ENCODE measurements at places on chromosomes 1 and 21.

GRCh38 chr1:164971921-164972415 is 384.5 kb downstream of the LMX1A start:
- DNase-seq, result no peak

- no peak for DNase-seq
Observed at GRCh38 chr1:156664046-156664766, 13.0 kb downstream of the NES start.

DNA sequence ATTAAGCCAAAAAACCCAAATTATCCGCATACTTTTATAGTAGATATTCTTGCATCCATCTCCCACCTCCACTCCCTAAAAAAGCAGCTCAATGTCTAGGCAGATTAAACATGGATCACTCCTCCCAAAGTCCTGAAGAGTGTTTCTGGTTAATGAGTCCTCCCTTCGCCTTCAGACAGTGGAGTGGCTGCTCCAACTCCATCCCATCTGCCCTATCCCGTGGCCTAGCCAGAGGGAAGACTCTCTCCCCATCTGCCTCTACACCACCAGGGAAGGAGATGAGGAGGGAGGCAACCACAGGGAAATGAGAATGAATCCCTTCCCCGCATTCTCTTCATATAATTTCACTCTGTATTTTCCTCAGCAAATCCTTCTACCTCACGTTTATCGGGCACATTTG is 103.8 kb downstream of the SLC45A1 start:
- DNase-seq, result no peak

GRCh38 chr1:236147068-236147467 is 4.7 kb downstream of the GPR137B start:
- DNase-seq, result no peak

GRCh38 chr1:239899747-239900146 is 191.9 kb upstream of the FMN2 start:
- no peak for DNase-seq

DNA sequence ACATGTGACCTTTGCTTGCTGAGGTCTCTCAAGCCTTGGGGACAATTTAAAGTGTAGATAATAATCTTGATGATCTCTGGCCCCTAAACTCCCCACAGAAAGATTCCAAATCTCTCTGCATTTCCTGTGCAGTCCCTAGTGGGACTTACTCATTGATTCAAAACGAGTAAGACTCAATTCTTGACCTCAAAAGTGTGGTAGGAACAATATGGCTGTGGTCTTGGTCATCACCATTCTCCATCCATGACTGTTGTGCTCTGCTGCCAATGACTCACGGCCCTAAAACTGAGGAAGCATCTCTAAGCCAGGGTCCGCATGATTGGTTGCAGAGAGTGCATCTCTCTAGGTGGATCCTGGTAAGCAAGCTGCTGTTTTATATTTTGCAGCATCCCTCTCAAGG is 268.0 kb downstream of the PTGER3 start:
- DNase-seq, result no peak

- no peak for DNase-seq
Observed at GRCh38 chr1:16243215-16243610, 6.2 kb upstream of the CPLANE2 start.

- no peak for DNase-seq
Observed at GRCh38 chr1:109190189-109190588, 23.5 kb upstream of the SARS1 start.

DNA sequence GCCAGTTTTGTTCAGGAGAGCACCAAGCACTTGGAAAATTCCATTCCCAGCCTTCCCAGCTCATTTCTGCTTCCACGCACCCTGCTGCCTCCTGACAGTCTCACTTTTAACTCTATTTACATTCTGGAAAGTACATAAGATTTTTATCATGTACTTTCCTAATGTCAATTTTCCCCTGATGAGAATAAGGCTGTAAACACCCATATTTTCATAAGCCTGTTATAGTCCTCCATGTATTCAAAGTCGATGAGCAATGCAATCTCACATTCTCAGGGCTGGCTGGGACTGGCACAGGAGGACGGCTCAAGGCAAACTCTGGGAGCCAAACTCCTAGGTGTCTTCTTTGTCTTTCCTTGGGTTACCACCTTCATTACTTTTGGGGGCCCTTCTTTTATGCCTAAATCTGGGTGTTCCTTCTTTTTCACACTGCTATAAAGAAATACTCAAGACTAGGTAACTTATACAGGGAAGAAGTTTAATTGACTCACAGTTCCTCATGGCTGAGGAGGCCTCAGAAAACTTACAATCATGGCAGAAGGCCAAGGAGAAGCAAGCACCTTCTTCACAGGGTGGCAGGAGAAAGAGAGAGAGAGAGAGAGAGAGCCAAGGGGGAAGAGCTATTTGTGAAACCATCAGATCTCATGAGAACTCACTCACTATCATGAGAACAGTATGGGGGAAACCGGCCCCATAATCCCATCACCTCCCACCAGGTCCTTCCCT is 94.6 kb downstream of the IGSF21 start:
- DNase-seq, result no peak

GRCh38 chr1:219269171-219269570 is 95.5 kb downstream of the LYPLAL1 start:
- no peak for DNase-seq

DNA sequence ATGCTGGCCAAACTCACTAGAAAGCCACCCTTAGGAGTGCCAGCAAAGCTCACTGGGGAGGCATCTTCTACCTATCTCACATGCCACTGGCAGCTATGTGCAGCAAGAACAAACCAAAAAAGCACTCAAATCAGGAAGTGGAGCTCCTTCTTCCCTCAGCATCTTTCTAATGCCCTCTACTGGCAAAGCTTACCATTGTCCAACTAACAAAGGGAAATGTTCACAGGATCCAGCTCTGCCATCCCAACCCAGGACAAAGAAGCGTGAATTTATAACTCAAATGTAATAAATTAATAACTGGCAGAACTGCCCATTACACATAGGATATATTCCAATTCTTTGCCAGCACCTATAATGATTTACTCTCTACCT is 38.9 kb downstream of the LEPR start:
- DNase-seq, result no peak

GRCh38 chr21:44414291-44415072 is 40.8 kb upstream of the LRRC3 start:
- no peak for DNase-seq

GRCh38 chr1:2575801-2576663 is 10.5 kb upstream of the PRXL2B start:
- DNase-seq, result no peak

DNA sequence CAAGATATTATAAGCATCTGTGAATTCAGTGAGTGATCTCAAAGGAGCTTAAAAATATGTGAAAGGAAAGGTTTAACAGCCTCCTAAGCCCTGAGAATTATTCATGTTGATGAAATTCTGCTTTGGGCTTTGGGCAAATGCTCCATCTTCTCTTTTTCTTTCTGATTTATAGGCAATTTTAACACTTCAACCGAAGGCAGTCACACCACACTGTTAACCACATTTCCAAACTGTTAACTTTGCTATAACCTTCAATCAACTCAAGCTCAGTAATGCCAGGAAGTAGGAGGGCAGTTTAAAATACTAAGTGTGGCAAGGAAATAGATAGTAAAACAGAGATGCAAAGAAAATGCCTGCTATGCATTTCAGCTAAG is 54.4 kb upstream of the NEK7 start:
- no peak for DNase-seq

GRCh38 chr1:229271448-229272159 is 693 bp downstream of the RAB4A start:
- peak; percentile 20 for DNase-seq

- no peak for DNase-seq
Observed at GRCh38 chr1:33191731-33192275, 10.0 kb upstream of the TRIM62 start.

DNA sequence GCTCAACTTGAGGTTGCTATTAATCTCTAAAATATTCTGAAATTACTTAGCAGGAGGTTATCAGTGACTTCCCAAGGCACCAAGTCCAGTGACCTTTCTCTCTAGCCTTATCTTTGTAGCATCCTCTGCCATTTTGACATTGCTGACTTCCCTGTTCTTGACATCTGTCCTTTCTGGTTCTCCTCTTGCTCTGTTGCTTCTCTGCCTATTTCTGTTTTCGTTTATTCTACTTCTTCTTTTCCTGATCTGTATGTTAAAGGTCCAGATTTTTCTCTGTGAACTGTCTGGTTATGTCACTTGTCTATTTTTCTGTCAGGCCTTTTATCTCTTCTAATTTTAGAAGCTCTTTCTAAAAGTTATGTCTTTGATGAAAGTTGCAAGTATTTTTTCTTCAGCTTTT is 178.8 kb downstream of the VPS13D start:
- no peak for DNase-seq

DNA sequence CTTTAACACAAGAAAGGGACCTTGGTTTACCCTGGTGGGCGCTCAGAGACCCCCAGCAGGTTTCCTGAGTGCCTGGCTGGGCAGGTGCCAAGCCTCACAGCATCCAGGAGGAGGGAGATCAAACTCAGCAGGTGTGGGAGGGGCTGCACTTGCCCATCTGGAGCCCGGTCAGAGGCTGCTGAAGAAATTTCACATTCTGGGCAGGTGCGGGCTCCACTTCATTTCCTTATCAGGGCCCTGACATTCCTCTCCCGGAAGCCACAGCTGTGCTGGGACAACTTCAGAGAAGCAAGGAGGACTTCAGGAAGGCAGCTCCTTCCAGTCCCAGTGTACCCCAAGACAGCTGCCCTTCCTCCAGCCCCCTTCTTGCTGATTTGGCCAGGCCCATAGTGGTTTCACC is 82.9 kb downstream of the ITPKB start:
- no peak for DNase-seq

- DNase-seq, result no peak
Observed at GRCh38 chr1:2229911-2230731, 2.0 kb downstream of the SKI start.

DNA sequence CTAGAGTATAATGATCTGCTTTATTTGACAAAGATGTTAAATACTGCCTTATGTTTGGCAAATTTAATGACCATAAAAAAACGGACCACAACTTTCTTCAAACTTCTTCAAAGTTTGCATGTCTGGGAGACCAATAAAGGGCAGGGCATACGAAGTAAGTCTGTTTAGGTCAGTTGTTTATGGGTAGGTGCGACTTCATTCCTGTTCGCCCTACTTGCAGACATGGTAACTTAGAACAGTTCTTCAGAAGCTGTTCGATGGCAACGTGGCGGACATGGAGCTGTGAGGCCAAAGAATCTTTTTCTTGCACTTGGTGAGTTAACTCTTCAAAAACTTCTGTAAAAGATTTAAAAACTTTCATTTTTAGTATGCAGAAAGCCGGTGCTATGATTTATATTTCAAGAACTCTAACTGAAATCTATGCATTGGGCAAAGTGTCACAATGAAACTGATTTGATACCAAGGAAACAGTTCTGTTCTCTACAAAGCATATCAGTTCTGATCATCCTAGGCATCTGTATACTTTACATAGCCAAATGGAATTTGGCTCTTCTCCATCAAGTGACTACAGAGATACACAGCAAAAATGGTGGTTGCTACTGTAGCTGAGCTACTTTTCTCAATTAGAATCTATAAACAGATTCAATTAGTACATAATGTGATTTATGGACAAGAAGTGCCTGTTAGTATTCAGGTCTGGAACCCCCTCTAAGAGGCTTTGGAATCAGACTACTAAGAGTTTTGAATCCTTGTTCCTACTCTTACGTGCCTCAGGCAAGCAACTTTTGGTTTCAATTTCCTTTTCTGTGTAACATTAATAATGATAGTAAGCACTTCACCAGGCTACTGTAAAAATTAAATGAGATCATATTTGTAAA is 25.7 kb downstream of the C21orf91 start:
- DNase-seq, result no peak

- no peak for DNase-seq
Observed at GRCh38 chr1:212040629-212041412, 5.3 kb downstream of the DTL start.

DNA sequence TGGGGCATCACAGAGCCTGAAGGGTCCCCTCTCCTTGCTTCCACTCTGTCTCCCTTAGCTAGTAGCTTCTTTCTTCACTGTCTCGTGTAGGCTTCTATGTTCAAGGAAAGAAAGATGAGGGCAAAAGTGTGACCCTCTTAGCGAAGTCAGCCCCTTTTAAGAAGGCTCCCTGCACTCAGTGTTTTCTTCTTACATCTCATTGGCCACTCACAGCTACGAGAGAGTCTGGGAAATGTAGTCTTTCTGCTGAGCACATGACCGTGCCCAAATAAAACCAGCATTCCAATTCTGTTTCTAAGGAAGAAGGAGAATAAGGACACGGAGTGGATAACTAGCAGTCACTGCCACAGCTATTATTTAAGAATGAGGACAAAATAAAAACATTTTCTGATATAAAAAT is 104.9 kb upstream of the TNR start:
- DNase-seq, result peak; percentile 6

GRCh38 chr1:39694026-39694425 is 2.8 kb upstream of the HPCAL4 start:
- DNase-seq, result no peak

All from neuronal stem cell (in vitro differentiated cells).